ENCODE measurements at places on chromosomes 5 and 9. TPM values are rescaled to one million over a fixed set of nuclear protein-coding genes. Genes with fewer than 3 reads are reported as not detected.

GRCh38 chr5:24862117-24862516 is 217.3 kb upstream of the CDH10 start:
- no peak for DNase-seq

GRCh38 chr9:127518091-127518856 is 67.0 kb downstream of the LRSAM1 start:
- DNase-seq = no peak

Gene SPINK6
- not detected for polyA plus RNA-seq

GRCh38 chr9:132885720-132886333 is 7.1 kb downstream of the SPACA9 start:
- DNase-seq = peak; percentile 43

DNA sequence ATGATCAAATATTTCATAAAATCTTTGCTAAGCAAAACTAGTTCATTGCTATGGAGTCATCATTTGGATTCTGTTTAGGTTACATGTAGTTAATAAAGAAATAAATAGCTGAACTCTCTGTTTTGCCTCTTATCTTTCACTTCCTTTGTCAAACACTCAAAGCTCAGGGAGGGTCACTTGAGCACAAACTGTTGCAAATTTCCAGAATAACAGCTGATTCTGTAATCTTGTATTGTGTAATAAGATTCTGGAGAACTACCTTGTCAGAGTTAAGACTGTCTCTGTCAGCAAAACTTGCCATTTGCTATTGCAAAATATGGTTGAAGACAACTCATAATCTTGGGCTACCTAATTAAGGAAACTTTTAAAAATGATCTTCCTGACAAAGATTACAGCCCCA is 182.0 kb upstream of the MOCS2 start:
- peak; percentile 12 for DNase-seq

Gene PCDHGA3
- polyA plus RNA-seq = not detected

DNA sequence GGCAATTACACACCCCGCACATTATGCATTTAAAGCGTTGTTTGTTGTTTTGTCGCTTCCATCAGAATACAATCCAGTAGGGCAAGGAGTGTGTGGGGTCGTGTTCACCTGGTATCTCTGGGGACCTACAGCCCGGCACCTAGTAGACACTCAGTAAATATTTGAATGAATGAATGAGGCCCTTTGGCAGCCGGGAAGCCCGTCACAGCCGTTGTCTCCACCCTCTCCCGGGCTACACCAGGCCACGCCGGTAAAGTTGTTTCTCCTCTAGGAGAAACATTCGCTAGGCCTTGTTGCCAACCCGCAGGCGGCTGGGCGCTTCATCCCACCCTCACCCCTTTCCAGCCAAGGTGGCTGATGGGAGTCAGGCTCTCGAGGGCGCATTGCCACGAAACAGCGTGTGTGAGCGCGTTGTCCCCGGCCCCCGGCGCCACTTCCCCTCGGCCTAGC is 876 bp upstream of the JAK2 start:
- peak; percentile 68 for DNase-seq

DNA sequence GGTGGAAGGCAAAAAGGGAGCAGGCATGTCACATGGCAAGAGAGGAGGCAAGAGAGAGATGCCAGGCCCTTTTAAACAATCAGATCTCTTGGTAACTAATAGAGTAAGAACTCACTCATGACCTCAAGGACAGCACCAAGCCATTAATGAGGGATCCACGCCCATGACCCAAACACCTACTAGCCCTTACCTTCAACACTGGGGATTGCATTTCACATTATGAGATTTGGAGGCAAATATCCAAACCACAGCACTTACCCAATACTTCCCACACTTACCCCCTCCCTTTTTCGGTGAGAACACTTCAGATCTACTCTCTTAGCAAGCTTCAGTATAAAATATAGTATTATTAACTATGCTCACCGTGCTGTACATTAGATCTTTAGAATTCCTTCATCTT is 41.9 kb downstream of the ZNF354A start:
- DNase-seq = no peak

GRCh38 chr5:133870661-133871060 is 97.8 kb downstream of the C5orf15 start:
- no peak for DNase-seq

GRCh38 chr5:607541-608428 is 4.4 kb upstream of the CEP72 start:
- no peak for DNase-seq

- DNase-seq = no peak
These were observed 245.8 kb downstream of the TLE4 start for GRCh38 chr9:79817438-79818004.

Gene NR4A3
- polyA plus RNA-seq = 2.9 TPM

Gene PKD2L2
- 0.11 TPM for polyA plus RNA-seq

DNA sequence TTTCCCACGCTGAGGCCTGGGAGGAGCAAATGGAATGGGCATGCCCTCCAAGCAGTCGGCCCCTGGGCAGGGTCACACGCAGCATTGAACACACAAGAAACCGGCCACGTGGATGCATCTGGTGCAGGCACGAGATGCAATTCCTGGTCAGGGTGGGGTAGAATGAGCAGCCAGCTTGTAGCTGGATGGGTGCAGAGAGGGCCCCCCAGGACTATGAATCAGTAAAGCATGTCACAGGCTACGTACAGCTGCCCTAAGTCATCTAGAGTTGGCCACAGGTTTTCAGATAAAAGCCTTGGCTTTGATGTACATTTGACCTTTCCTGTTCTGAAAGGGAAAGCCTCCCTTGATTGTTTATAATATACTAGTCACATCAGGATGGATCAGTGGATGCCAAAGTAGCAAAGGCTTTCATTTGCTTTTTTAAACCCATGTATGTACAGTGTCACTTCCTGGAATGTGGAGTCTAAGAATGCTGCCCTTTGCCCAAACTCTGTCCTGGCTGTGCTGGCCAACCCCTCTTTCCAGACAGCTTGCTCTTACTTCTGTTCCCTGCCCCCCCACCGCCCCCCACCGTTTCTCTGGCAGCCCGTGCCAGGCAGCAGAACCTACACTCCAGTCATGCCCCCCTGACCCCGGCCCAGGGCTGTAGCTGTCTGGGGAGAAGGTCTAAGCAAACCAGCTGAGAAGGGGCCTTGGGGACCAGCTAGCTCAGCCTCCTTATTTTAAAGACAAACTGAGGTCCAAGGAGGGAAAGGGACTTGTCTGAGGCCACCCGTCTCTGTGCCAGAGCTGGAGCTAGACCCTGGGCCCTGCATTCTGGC is 169.2 kb downstream of the HSPA4 start:
- DNase-seq = no peak

DNA sequence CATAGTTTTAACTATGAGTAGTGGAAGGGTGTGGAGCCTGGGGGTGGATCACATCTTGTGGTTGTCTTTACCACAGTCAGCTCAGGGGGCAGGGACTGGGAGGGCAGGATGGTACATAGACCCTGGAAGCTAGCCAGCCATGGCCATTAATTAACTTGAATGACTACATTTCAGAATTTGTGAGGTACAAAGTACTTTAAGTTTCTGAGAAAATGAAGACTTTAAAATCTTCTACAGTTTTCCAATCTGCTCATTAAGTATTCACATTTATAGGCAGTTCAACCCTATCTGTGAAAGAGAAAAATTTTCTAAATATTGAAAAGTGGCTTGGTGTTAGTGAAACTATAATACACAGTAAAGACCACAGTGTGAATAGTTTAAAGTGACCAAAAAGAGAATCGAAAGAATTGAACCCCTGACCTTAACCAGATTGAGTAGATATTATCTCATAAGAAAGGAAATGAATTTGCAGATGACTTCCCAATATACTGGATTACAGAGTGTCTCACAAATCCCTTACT is 234.2 kb upstream of the MEF2C start:
- peak; percentile 46 for DNase-seq

All from hepatocyte (in vitro differentiated cells).